NCI-H524 treated with DMSO at 0.1 percent for 48 hours (cell line): ENCODE measurements at places on chromosomes 13 and 19.

GRCh38 chr13:43730642-43731041 is 56.1 kb downstream of the ENOX1 start:
- no peak for DNase-seq

DNA sequence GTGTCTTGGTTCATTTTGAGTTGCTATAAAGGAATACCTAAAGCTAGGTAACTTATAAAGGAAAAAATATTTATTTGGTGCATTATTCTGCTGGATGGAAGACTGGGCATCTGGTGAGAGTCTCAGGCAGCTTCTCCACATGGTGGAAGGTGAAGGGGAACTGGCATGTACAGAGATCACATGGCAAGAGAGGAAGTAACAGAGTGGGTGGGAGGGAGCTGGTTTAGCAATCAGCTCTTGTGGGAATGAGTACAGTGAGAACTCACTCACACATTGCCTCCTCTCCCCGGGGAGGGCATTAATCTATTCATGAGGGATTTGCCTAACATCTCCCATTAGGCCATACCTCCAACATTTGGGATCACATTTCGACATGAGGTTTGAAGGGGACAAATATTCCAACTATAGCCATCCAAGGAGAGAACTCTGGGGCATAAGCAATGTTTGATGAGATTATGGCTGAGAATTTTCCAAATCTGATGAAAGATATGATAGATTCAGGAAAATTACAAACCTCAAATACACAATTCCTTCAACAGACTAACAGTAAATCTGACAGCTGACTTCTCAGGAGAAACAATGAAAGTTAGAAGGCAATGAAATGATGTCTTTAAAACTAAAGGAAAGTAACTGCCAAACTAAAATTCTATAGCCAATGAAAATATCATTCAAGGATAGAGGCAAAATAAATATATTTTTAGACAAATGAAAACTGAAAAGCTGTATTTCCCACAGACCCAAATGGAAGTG is 52.5 kb downstream of the MTUS2 start:
- no peak for DNase-seq

- no peak for DNase-seq
These were observed 192.2 kb upstream of the SPRY2 start for GRCh38 chr13:80533175-80533574.

DNA sequence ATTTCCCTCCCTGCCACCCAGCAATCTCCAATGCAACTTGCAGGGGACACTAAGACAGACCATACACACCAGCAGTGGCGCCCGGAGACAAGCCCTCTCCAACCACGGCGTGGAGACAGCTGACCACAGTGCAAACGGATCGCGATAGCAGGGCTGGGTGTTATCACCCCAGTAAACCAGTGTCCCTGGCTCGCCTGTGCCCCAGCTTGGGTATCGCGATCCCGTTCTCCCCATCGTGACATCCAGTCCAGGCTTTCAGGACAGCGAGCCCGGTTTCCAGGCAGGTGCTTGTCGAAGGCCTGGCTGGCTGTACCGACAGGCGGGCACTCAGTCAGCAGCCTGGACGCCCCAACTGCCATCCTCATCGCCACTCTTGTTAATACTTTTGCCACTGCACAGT is 20.7 kb upstream of the NANOS2 start:
- no peak for DNase-seq

- DNase-seq, result peak; percentile 12
These were observed 15.9 kb upstream of the RNF17 start for GRCh38 chr13:24748061-24748400.

- no peak for DNase-seq
These were observed 106.6 kb downstream of the RGCC start for GRCh38 chr13:41563984-41564365.

DNA sequence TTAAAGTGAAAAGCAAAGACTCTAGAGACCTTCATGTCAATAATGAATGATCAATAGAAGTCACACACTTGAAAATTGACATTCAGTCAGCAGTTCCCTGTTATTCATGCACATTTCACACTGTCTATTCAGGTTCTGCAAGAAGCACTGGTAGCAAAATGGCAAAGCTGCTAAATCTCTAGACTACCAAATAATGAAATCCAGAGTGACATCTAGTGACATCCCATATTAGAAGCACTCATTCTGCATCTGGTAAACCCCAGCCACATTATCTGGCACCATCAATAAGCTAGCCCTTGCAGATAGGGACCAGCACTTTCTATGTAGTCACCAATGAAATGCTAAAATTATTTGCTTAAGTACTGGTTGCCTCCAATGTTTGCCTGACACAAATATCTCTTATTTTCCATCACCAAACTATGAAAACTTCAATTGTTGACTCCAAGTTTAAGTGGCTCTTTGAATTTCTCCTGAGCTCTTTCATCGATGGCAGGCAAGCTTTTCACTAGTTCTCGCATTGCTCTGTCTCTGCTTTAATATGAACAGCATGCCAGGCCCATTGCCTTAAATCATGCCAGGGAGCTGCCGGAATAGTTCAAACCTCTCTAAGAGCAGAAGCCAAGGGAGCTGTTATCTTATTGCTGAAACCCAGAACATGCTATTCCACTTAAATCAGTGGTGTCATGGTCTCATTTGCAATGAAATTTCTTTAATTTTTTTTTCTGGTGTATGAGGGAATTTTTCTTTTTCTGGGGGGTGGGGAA is 409.9 kb downstream of the MZT1 start:
- no peak for DNase-seq

- DNase-seq, result no peak
These were observed at the start of gene FCER2 for GRCh38 chr19:7701654-7702457. Gene FCER2, minus strand, starts transcription at chr19:7702131. Its CDS starts 2,371 bp downstream, at chr19:7699760.

GRCh38 chr19:49749771-49750170 is 13.3 kb downstream of the TSKS start:
- no peak for DNase-seq

DNA sequence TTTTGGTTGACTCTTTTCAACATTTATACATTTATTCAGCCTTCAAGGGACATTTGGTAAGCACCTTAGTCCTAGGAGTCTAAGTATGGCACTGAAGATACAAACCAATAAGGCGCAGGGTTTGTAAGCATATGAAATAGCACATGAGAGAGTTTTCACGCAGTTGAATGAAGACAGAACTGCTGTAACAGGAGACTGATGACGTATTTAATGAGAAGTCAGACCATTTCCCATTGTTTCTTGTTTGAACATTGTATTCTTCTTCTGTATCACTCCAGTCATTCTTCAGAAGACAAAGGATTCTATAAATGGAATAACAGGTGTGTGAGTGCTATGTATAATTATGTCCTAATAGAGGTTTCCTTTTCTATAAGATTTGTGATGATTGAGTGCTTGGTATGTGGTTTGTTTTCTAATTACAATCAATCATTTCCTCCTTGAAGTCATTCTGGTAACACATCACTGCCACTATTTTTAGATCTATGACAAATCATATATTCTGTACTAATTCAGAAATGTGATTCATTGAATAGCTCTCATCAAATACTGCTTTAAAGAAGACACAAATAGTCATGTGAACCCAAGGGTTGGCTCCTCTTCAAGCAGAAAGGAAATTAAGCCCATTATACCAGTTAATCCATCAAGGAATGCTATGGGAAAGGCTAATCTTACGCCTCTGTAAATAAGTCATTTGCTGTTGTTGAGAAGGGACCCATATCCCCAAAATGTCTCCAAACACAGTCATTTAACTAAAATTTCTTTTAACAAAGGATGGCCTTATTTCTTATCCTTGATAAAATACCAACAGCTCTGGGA is 222.8 kb upstream of the NBEA start:
- no peak for DNase-seq

DNA sequence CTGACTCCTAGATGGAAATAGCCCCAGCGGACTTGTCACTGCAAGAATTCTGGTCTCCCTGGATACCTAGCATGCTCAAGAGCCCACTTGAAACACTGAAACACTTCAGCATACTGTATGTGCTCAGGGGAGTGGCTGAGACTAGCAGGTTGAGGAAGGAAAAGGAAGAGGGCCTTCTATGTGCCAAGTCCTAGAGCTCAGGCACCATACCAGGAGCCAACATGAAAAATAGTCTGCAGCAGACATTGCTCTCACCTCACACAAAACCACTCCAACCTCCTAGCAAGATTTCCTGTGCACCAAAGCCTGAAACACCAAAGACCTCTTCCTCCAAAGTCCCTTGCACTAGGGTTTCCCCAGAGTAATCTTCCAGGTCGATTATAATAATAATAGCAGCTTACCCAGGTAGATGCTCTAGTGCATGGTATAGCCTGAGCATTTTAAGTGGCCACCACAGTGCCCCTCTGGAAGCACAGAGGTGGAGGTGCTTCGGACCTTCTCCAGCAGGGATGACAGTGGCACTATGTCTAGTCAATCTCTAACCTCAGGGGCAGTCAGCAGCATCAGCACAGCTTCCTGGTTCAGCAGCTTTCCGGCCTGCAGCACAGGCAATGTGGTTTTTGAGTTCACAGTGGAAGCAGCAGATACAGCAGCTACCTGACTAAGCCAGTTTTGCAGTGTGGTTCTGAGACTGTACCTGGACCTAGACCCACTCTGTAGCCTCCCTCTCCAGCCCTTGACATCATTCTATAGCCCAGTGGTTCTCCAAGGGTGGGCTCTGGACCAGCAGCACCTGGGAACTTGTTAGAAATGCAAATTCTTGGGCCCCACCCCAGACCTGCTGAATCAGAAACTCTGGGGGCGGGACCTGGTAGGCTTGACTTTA is 45.6 kb upstream of the UBE2L5 start:
- DNase-seq, result peak; percentile 18

DNA sequence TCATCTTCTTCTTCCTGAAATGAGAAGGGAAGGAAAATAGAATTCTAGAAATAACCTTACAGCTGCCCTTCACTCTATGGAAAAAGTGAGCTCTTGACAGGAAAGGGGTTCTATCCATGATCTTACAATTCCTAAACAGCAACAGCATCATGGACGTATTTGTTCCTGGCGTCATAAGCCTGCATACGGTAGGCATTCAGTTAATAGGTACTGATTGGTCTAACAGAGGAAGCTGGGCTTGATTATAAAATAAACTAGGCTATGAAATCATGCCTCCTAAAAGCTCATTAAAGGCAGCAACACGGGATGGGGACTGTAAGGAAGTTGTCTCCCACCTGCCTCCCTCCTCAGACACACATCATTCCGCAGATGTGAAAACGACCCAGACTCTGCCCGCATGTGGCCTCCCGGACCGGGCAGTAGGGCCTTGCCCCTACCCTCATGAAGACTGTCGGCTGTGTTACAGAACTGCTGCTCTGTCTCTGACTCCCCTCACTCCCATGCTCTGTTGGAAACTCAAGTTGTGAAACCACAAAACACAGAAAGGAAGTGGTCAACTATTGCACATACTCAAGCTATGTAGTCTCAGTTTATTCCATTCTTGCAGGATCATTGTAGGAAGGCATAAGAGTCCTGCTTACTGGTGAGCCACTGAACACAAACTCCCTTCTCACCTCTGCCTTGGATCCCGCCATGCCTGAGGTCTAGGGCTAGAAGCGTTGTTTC is 129.8 kb downstream of the DLEU7 start:
- DNase-seq, result no peak

- DNase-seq, result no peak
These were observed 1.3 kb downstream of the ZNF433 start for GRCh38 chr19:12034198-12034597.

- no peak for DNase-seq
These were observed 52.7 kb upstream of the TEX29 start for GRCh38 chr13:111267784-111268183.

- no peak for DNase-seq
These were observed 583.4 kb upstream of the SLITRK5 start for GRCh38 chr13:87087741-87088140.

- no peak for DNase-seq
These were observed 12.2 kb upstream of the LILRA5 start for GRCh38 chr19:54325194-54325621.

- no peak for DNase-seq
These were observed 8.2 kb downstream of the BCAT2 start for GRCh38 chr19:48802623-48803022.

- no peak for DNase-seq
These were observed 577 bp upstream of the ACP7 start for GRCh38 chr19:39083599-39083982.

DNA sequence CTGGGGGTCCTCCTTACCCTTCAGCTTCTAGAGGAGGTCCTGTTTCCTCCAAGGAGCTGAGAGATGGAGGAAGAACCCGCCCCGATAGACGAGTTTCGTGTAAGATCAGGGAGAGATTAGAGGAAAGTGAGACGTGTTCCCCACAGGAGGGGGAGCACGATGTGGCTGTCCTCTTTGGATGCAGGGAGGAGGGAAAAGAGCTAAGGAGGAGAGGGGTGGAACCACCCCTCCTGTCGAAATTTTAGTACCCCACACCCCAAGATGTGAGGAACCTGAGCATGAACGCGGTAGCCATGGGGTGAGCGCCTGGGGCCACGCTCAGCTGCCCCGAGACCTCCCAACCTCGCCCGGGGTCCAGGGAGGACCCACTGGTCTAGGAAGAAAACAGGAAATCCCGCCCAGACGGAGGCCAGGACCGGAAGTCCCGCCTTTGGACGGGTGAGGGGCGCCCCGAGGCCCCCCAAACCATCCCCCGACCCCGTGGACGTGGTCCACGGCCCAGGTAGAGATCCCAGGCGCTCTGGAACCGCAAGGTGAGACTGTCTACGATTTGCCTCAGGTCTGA is 1.2 kb downstream of the AKT1S1 start:
- no peak for DNase-seq

GRCh38 chr19:6233827-6234511 is 45.8 kb downstream of the MLLT1 start:
- DNase-seq, result no peak

GRCh38 chr13:110422913-110423688 is 116.0 kb downstream of the COL4A2 start:
- no peak for DNase-seq

DNA sequence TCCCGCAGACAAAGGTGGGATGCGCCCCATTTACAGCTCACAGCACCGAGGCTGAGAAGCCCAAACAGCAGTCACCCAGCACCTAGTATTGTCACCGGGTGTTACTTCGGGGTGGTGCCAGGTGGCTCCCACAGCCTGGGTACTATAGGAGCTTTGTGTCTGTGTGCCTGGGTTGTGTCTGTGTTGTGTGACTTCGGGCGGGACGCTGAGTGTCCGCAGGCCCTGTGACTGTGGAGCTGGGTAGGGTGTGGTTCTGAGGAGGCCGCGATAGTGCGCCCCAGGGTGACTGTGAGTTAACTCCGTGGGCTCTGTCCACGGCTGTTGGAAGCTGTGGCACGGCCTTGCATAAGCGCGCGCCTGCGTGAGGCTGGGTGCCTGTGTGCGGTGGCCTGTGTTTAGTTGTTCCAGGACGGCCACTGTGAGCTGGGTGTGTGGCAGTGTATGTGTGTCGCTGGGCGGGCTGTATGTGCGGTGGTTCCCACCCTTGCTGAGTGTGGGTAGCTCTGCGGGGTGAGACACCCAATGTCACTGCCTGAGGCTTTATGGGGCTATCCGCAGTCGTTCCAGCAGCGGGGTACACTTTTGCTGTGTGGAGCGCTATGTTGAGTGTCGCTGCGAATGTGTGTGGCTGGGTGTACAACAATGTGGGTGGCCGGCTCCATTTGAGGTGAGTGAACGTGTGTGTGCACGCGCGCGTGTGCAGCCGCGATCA is 559 bp upstream of the SSBP4 start:
- DNase-seq, result no peak
